ENCODE measurements at places on chromosomes 1 and 21.

GRCh38 chr1:114319418-114319817 lies 165.7 kb upstream of the SYT6 start:
- no peak for DNase-seq

DNA sequence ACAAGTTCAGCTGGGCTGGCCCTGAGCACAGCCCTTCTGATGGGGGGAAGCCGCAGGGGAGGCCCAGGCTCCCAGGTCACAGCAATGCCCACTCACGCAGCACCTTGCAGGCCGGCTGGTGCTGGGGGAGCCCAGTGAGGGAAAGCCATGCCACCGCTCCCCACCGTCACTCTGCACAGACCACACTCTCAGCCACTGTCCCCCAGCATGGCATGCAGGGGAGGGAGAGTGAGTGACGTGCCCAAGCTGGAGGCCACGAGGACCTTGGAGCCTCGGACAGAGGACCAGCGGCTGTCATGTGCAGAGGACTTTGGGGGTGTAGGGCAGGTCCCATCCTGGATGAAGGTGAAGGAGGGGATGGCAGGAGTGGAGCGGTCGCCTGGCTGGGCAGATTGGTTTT lies 25.1 kb downstream of the SLC45A1 start:
- no peak for DNase-seq

DNA sequence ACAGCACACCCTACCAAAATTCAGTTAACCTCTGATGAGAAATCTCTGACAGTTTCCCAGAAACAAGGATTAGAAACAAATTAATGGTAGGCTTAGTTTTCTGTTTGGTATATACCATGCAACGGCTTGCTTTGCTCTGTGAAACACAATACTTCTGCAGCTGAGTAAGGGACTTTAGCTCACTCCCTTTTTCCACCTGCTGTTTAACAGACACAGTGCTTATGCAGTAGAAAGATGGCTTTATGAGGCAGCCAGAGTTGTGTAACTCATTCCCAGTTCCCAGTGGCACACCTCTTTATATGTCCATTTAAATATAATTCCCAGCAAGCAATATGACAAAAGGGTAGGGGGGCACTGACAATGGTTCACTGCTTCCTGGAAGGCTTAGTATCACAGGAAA lies 124.0 kb downstream of the PIGK start:
- no peak for DNase-seq

DNA sequence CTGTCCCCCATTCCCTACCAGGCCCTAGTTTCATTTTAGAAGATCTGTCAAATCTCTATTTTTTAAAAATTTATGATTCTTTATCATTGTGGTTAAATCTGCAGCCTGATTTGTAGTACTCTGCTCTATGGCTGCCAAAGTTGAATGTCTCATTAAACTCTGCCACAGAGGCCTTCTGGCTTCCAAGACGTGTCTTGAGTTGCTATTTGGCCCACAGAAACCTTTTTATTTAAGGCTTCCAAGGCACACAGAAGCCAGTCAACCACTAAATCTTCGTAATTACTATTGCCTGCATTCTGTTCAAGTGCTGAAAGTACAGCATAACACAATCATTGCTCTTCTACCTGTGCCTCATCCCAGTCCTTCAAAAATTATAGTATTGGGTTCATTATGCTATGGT lies 971.0 kb downstream of the NCAM2 start:
- no peak for DNase-seq

DNA sequence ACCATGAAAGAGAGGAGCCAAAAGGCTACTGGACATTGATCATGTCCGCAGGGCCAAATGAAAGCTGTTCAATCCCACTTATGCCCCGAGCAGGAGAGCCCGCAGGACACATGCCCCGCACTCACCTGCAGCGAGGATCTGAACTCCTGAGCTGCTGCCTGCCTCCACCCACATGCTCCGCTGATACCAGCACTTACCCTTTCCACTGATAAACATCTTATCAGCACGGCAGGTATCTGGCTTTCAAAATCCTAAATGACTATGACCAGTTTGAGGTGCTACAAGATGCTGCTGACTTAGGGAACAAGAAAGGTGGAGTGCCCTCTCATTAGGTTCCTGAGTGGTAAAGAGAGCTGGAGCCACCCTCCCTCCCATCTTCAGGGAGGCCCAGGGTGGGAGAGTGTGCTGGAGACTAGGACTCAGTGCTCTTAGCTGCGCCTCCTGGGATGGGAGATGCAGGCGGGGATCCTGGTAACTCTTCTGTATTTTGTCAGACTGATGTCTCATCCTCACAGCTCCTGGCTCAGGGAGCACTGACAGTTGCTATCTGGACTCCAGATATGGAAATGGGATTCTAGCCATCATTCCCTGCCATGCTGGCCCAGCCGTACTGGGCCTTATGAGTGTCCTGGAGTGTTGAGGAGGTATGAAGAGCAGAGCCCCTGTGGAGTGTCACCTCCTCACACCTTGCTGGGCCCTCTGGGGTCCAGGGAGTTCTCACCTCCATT lies 86.4 kb upstream of the F3 start:
- no peak for DNase-seq

DNA sequence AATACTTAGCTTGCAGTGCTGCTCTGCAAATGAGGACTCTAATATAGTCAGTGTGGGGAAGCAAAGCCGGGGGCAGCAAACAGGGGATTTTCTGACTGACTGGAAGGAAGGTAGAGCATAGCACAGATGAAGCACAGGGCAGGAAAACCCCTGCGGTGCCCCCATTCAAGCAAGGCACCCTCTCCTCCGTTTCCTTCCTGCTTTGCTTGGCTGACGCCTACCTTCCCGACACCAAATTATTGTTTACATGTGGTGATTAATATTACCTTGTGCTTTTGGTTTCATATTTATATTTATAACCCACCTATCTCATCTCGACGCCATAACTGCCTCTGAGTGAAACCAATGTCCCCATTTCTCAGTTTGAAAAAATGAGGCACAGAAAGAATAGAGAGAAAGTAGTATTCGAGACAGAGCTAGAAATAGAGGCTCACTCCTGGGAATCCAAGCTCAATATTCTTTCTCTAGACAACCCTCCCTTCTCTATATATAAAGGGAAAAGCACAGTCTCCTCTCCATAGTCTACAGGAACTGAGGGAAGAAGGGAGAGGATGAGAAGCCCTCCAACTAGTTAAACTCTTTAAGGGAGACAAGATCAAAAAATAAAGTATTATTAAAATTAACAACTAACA lies 41.3 kb downstream of the PIK3C2B start:
- DNase-seq, result peak; percentile 69

GRCh38 chr1:155569988-155570592 lies 7.5 kb upstream of the ASH1L start:
- no peak for DNase-seq

DNA sequence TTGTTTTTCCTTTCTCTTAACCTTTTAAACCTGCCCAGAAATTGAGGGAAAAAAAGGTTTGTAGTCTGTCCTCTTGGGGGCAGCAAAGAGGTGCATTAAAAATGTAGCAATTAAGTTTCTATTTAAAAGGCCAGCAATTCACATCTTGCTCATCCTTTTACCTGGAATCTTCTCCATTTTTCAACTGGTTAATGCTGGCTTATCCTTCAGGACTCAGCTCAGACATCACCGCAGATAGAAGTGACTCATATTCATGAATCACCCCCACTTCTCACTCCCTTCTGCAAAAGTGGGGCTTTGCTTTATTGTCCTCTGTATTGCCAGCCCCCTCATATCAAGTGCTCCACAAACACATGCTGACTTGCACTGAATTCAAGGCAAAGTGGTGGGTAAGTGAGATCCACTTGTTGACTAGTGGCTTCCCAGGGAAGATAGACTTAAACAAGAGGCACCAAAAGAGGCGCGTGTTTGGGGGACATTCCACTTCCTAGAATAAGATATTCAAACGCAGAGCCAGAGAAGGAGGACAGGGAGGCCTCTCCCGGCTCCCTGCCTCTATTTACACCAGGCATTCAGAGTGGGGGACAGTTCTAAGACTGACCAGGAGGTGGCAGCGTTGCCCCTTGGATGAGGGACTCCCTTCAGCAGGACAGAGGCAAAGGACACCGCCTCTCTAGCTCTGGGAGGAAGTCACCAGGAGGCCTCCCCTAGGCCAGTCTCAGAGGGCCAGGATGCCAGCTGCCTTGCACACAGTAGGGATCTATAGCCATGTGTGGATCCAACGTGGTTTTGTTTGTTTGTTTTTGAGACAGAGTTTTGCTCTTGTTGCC lies 23.2 kb upstream of the ZNF648 start:
- DNase-seq, result peak; percentile 87

- no peak for DNase-seq
These were observed 270.4 kb downstream of the HLX start for GRCh38 chr1:221149555-221150075.

- no peak for DNase-seq
These were observed 13.8 kb downstream of the KAZN start for GRCh38 chr1:14612256-14612655.

- DNase-seq, result no peak
These were observed 32.3 kb downstream of the SHISAL2A start for GRCh38 chr1:52665006-52665941.

GRCh38 chr1:55289614-55290013 lies 74.5 kb upstream of the USP24 start:
- no peak for DNase-seq

DNA sequence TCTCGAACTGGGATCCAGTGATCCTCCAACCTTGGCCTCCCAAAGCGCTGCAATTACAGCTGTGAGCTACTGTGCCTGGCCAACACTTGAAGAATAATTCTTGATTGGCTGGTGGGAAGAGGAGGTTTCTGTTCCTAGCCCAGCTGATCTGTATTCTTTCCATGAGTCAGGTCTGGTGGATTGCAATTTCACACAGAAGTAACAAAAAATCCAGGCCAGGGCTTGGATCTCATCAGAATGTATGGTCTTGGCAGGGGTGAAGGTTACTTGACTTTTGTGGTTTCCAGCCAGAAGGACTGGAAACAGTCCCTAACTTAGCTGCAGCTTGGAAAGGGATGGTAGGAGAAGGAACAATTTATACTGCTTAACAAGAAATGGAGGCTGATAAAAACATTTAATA lies 5.1 kb upstream of the HP1BP3 start:
- DNase-seq, result no peak

DNA sequence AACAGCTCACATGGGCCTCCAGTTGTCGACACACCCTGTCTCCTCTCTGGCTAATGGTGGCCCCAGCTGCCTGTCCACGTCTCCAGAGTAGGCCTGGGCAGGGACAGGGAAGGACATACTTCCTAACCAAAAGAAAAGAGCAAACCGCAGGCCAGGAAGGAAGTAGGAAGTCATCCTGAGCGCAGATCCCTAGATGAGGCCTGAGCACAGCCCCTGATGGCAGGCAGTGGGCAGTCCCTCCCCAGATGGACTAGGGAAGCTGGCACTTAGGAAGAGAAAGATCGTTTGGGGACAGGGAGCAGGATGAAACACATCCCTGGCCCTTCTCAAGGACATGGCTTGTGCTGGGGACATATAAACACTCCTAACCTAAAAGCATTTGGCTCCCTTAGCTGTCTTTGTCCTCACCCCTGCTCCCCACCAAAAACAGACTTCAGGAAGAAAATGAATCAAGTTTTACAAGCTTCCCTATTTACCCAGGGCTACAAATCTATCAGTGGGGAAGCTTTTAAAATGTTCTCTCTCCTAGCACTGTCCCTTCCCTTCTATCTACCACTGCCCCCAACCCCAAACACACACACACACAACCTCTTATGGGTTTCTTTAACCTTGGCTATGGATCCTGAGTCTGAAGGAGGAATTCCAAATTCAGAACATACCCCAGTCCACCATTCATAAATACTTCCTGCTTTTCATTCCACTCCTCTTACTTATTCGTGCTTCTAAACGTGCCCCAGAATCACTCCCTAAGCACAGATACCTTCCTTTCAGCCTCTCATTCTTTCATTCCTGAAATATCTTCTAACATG lies 21.1 kb downstream of the SSBP3 start:
- DNase-seq, result no peak

DNA sequence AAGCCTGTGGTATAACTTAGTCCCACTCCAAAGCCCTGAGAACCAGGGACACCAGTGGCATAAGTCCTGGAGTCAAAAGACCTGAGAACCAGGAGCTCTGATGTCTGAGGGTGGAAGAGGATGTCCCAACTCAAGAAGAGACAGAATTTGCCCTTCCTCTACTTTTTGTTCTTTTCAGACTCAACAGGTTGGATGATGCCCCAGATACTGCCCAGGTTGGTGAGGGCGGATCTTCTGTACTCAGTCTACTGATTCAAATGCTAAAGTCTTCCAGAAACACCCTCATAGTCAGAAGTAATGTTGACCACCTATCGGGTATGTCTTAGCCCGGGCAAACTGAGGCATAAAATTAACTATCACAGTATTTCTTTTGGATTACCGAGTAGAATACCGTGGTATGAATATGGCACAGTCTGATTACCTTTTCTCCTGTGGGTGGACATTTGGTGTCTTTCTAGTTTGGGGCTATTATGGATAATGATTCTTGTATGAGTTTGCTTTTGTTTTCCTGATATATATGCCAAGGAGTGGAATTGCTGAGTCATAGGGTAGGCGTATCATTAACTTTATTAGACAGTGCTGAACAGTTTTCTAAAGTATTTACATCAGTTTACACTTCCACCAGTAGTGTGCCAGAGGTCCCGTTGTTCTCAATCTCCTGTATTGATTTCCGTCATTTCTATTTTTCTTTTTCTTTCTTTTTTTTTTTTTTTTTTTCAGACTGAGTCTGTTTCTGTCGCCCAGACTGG lies 3.2 kb upstream of the CHAF1B start:
- DNase-seq, result no peak

GRCh38 chr1:156721535-156721934 lies 6.7 kb upstream of the METTL25B start:
- peak; percentile 65 for DNase-seq

- no peak for DNase-seq
These were observed 29.0 kb downstream of the SH3GLB1 start for GRCh38 chr1:86733340-86733739.

GRCh38 chr1:37477946-37478345 lies 3.6 kb downstream of the ZC3H12A start:
- peak; percentile 25 for DNase-seq

DNA sequence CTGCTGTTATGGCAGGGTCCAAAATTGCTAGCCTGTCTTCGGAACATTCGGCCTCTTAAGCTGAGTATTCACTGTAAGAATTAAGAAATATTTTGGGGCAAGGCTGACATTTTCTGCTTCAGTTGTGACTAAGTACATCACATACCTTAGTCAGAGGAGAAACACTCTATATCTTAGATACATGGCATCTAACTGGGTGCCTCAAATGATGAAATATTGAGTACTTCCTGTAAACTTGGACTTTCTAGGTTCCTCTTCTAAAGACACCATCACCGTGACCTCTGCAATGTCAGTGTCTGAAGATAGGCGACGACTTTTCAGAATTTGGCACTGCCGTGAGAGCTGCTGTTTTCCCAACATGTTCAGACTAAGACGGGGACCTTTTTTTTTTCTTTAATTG lies 65.6 kb downstream of the PCBP3 start:
- no peak for DNase-seq

GRCh38 chr1:24970399-24970753 lies 40.3 kb upstream of the RUNX3 start:
- no peak for DNase-seq

- no peak for DNase-seq
These were observed 319.1 kb downstream of the CAMTA1 start for GRCh38 chr1:7104339-7104738.

- no peak for DNase-seq
These were observed 548.1 kb downstream of the BRINP3 start for GRCh38 chr1:189929501-189930099.

GRCh38 chr1:87236585-87236984 lies 92.1 kb upstream of the LMO4 start:
- peak; percentile 6 for DNase-seq

- no peak for DNase-seq
These were observed 7.1 kb downstream of the LRIF1 start for GRCh38 chr1:110956586-110956985.
